ENCODE measurements at places on chromosomes 5 and 9.

DNA sequence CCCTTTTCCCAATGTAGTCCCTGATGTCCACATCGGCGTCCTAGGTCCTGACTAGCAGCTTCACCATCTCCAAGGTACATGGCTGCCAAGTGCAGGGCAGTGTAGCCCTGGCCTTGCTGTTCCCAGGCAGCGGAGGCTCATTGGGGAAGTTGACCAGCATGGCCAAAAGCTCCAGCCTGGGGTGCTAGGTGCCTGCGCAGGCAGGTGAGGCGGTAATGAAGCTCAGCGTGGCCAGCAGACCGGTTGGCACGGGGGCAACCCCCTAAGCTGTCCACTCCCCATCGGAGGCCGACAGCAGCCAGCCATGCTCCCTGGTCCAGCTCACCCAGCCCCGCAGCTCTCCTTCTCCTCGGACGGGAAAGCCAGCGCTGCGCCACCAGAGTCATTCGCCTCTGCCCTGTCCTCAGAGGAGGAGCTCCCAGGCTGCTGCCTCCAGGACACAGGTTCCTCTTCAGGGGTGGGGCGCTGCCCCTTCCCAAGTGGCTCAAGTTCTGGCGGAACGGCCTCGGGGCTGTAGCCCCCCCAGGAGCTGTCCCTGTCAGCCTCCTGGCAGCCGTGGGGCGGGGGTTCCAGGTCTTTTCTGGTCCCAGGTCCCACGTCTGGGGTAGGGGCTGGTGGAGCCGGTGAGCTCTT, 1218.2 kb downstream of the FOXD4L5 start:
- no peak for DNase-seq

DNA sequence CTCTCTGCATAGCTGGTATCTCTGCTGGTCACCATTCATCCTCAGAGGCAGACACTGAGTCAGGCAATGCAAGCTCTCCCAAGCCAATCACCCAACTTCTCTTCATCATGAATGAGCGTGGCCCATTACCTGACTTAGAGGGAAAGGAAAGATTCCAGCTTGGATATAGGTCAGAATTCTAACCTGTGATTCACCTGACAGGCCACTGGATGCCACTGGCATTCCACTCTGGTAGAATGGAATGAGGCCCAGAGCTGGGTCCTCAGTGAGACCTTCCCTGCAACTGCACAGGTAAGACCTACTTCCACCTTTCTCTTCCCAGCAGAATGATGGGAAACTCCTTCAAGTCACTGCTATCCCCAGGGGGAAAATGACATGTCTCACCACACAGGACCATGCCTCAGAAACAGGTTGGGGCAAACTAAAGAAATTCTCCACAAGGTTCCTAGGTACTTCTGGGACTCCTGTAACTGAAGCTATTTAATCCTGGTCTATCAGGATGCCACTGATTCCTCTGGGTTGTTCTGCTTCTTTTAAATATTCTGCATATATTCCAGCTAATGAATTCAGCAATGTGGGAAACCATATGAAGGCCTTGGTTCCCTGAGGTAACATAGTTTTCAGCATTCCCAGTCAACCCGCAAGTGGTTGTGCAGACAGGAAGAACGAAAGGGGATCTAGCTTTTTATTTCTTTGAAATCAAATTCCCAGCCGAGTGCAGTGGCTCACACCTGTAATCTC, 62.0 kb downstream of the SUSD1 start:
- DNase-seq: no peak

DNA sequence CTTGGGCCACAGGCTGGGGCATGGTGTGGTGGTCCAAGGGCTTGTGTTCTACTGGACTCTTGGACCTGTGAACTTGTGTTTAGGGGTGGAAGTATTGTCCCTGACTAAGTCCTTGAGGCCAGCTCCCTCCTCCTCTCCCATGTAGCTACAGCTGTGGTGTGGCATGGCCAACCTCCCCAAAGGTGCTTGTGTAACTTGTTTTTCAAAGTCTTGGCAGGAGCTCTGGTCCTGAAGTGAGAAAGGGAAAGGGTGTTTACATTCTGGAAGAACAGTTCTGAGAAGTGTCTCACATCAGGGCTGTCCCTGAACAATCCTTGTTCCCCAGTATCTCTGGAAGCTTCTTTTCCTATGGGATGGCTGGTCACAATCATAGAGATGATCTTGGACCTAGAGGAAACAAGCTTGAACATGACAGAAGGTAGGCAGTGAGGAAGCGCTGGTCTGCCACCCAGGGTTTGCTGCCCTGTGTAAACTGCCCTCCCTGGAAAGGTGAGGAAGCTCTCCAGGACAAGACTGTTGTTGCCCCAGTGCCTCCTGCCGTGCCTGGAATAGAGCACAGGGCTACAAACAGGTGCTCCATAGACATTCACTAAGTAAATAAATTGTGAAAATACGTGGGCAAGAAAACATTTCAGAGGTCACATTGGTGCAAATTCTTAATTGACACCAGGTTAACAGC, 64.6 kb upstream of the KLF9 start:
- no peak for DNase-seq

- no peak for DNase-seq
Observed at GRCh38 chr5:165282491-165282890, 1777.1 kb downstream of the MAT2B start.

DNA sequence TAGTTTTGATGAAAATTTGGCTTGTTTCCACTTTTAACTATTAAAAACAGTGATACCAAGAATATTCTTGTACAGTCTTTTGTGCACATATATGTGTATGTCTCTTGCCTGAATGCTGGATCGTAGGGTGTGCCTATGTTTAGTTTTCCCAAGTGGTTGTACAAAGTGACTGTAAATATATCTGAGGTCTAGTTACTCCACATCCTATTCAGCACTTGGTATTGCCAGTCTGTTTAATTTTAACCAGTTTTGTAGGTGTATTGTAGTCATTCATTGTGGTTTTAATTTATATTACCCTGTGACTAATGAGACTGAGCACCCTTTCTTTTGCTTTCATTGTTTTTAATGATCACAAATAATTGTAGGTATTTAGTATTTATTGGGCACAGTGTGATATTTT, 17.8 kb downstream of the RCL1 start:
- DNase-seq: no peak
